Motor neuron (in vitro differentiated cells): ENCODE measurements at places on chromosomes 1 and 21.

DNA sequence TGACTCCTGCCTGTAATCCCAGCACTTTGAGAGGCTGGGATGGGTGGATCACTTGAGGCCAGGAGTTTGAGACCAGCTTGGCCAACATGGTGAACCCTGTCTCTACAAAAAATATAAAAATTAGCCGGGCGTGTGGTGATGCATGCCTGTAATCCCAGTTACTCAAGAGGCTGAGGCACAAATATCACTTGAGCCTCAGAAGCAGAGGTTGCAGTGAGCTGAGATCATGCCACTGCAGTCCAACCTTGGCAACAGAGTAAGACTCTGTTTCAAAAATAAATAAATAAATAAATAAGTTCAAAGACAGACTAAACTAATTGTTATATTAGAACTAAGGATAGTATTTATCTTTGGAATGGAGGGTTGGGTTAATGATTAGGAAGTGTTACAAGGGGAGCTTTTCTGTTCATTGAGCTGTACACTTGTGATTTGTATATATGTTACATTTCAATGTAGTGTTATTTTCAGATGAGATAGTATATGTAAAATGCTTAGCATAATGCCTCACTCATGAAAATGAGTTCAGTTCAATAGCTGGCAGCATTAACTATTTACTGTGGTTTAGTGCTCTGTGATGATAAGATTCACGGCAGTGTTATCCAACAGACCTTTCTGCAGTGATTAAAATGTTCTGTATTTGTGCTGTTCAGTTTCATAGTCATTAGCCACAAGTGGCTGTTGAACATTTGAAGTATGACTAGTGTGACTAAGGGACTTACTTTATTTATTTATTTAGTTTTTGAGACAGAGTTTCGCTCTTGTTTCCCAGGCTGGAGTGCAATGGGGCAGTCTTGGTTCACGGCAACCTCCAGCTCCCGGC lies 47.7 kb downstream of the OSBPL9 start:
- no peak for ATAC-seq

DNA sequence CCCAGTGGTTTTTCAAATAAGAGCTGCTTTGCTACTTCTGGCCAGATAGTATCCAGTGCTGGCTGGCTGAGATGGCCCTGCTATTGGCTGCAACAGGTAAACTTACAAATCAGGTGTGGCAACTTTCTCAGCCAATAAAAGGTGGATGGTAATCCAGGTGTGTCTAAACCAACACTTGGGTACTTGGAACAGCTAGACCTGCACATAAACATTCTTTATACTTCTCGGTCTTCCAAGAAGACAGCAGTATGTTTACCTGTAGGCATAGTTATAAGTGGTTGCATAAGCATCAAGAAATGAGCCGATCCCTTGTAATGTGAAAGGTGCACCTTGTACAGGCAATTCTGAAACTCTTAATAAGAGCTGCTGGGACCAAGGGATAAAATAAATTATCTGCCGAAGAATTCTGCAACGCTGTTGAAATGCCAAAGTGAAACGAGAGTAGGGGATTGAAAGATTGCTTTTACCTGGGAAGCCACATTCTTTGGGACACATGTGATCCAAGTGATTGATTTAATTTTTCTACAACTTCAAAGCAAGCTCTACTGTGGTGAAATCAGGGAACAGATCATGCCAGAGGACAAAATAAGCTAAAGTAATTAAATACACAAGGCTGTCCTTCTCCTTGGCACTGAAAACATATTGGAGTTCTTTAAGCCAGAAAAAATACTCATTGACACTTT lies at the start of gene CLDN8:
Gene CLDN8 (minus strand): TSS at position 57 of the 683 bp plus-strand sequence. CDS start 172 bp downstream, outside the sequence.
- no peak for ATAC-seq

DNA sequence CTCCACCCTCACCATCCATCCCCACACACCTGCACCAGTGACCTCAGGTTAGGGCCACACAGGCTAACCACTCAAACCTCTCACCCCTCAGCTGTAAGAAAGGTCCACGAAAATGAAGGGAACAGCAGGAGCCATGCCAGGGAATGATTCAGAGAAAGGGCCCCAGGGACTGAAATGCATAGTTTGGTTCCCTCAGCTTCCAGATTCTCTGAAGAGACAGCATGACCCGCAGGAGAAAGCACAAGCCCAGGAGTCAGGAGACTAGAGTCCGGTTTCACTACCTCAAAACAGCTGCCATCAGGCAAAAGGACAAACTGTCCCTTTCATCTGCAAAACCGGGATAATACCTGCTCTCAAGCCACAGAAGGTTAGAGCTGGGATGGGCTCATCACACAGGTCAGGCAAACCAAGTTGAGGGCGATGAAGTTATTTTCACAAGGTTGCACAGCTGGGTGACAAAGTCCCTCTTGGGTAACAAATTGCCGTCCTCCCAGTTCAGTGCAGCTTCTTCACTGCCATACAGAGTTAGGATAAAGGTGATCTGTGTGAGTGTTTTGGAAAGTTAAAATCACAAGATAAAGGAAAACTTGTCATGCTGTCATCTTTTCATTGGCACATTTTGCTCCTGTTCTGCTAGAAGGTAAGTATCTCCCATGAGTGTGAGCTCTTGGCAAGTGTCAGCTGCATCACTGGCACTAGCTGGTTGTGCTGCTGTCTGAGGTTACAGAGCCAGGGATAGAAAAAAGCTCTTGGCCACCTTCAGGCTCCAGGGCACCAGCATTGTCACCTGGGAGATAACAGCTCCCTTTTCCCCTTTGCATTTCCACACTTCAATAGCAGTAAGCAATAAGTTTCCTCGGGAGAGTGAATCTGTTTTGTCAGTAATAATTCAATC lies 120.4 kb downstream of the KCNH1 start:
- ATAC-seq = no peak

DNA sequence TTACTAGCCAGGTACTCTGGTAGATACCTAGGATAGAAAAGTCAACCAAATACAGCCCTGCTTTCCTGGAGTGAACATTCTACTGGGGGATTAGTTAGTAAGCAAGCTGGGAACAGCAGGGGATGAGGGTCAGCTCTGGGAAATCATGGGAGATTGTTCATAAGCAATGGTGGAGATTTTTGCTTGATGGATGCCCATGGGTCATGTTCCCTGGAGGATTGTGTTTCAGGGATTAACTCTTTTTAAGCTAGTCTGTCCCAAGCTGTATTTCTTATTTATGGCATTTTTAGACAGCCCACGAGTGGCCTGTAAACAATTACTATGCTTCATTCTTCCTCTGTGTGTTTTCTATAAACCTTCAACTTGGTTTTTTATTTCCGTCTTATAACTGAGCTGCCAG lies 18.9 kb downstream of the CACHD1 start:
- peak; percentile 66 for ATAC-seq

- no peak for ATAC-seq
These were observed 5.8 kb downstream of the ZMYND12 start for GRCh38 chr1:42450061-42450460.

DNA sequence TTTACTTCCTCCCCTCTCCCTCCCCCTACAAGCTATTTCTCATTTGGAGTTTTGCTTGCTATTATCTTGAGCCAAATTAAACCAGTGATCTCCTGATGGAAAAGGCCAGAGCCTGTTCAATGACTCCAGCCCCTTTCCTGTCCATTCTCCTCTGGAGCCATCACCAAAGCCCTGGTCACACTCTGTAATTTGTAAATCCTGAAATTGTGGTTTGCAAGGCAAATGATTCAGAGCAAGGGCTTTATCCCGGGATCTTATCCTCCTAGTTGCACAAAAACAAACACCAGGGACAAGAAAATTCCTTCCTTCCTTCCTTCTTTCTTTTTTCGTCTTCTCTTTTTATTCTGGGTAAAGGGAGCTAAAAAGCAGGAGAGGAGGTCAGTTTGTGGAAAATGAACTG lies 366.1 kb upstream of the ST6GALNAC5 start:
- ATAC-seq = no peak

GRCh38 chr1:169129109-169129784 lies 22.8 kb downstream of the ATP1B1 start:
- no peak for ATAC-seq
